ENCODE measurements at places on chromosomes 4 and X.

DNA sequence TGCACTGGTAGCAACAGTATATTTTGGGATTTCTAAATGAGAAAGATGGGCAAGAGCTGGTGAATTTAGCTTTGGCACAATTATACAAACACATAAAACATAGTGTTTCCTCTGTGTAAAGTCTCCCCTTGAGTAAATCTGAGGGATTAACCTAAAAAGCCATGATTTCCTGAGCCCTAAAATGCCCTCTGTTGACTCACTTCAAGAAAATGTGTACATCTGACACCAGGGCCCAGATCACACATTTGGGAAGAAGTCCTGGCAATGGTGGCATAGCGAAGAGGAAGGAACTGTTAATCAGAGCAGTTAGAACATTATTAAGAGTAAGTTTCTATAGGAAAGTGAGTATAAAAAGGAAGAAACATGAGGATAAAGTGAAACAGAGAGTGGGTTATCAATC, 338.5 kb downstream of the SPOCK3 start:
- DNase-seq: no peak

- DNase-seq: no peak
These were observed 1.8 kb downstream of the NLGN4X start for GRCh38 chrX:6226596-6227452.

DNA sequence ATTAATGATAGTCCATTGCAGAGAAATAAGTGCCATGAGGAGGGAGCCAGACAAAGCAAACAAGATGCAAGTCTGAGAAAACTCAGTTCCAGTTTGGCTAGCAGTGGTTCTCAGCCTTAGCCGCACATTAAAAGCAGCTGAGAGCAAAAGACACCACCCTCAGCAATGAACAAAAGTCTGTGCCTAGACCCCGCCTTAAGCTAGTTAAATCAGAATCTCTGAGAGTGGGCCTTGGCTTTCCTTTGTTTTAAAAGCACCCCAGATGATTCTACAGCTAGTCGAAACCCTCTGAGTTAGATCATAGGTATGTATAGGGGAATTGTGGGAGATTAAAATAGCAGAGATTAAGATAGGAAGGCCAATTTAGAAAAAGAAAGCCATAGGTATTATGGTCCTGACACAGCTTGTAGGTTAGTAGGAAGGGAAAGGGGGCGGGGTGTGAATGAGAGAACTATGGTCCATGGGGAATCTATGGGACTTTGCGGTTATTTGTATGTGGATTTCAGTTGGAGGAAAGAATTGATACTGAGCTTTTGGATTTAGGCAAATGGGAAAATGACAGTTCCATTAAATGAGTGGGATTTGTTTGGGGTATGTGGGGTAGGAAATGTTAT, 12.0 kb downstream of the SPRY1 start:
- DNase-seq: no peak

GRCh38 chr4:151568966-151569365, 160.0 kb downstream of the FHIP1A start:
- no peak for DNase-seq

DNA sequence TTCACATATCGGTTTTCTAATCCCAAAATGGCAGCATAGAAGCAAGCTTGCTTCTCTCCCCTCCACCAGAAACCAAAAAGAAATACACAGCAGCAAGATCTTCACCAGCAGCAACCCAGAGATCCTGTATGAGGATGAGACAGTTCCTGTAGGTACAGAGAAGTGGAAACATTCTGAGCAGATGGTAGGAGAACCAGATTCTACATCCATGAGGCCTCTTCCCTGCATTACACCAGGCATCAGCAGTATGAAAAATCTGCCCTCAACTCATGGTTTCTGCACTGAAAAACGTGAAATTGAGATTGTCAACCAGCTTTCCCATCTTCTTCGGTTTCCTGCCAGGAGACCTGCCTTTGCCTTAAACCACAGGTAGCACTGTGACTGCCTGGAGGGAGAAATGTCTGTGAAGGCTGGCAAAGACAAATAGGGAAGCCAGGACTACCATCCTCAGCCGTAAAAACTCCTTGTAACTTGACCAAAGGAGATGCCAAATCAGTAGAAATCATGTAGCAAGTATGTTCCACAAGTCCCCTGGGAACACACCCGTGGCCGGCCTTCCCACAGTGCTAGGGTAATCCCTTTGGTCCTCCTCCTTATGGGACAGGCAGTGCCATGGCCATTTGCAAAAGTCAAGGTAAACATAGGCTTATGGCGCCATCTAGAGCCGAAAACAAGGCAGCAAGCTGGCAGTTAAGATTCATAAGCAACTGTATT, 24.0 kb upstream of the MTHFD2L start:
- peak; percentile 18 for DNase-seq

DNA sequence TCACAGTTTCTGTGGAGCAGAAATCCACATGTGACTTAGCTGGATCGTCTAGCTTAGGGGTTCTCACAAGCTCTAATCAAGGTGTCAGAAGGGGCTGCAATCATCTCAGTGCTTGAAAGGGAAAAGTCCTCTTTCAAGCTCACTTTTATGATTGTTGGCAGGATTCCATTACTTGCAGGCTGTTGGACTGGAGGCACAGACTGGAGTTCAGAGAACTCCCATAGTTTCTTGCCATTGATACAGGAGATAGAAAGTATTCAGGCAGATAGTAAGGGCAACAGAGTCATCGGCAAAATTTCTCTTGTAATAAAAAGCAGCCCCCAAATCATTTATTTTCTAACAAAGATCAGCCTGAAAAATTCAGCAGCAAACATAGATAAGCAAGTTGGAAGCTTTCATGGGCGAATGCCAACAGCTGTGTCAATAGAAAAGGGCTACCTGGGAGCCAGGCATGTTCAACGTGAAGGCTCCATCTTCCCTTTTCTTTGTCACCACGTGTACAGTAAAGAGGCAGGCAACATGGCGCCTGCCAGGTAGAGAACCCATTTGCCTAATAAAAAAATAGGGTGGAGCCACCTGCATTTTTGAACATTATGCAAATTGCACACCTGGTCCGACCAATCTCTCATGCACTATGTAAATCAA, 64.4 kb downstream of the CXCL13 start:
- DNase-seq: no peak

DNA sequence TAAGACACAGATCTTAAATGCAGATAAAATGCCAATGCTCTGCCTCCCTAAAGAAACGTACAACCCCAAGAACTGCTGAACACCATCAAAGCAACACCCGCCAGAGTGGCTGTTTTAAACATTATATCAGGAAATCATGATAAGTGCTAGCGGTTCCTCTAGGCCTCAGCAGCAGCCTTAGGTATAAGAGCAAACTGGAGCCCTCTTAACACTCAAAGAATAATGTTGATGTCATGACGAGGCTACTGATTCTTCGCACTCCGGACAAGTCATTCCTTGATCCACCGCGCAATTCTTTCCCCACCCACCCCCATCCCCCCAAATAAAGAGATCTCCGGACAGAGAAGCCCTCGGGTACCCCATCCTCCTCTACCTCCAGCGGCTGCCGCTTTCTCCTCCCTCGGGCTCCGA, 507 bp downstream of the LIN54 start:
- DNase-seq: no peak

DNA sequence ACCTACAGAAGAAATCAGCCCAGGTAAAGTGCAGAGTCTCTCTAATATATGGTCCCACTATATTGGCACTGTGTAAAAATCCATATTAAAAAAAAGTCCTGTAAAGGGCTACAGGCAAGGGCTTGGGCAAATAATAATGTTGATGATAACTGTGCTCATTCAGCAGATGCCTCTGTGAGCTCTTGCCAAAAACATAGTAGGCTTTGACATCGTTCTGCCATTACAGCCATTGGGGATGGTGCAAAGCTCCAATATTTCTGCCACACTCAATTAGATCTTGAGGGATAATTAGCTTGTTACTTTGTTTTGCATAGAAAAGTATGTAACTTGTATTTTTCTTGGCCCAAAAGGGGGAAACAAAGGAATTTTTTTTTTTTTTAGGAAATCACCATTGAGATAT, 645.5 kb upstream of the FAM241A start:
- no peak for DNase-seq

- DNase-seq: no peak
These were observed 36.1 kb downstream of the MTTP start for GRCh38 chr4:99610605-99611175.

Data from activated naive CD4-positive, alpha-beta T cell treated with anti-CD3 and anti-CD28 coated beads, Interleukin-2, amount 50 U/mL, for 16 hours (primary cell).